ENCODE measurements at places on chromosomes 5 and 9.

DNA sequence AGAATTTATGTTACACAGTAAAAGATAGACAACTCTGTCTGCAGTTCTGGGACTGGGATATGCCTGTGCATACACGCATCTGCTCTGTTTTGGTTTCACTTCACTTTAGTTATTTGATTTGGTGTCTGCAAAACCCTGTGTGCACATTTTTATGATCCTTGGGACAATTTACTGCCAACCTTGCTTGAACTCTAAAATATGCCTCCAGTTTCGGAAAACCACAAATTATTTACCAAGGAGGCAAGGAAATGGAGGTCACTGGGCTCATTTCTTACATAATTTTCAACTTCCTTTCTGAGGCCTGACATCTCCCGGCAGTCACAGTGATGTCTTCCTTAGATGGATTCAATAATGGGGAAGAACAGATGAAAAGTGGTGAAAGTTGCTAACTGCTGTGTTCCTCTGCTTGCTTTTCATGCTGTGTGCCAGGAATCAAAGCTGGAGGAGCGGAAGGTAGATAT is 61.2 kb upstream of the TAF11L2 start:
- no peak for DNase-seq

DNA sequence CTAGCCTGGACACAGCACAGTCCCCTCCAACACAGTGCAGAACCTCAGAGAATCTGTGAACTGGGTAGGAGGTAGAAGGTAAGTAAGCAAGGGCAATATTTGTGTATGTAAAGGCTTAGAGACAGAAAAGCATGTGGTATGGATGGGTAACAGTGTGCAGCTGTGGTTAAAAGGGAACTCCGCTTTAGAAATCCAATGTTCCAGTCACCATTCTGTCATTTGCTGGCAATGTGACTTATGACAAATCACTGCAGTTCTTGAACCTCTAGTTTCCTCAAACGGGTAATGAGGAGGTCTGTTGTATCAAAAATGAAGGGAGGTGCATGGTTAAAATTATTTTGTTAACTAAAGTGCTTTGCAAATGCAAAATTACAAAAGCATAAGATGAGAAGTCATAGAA is 125.5 kb upstream of the IFNE start:
- no peak for DNase-seq

DNA sequence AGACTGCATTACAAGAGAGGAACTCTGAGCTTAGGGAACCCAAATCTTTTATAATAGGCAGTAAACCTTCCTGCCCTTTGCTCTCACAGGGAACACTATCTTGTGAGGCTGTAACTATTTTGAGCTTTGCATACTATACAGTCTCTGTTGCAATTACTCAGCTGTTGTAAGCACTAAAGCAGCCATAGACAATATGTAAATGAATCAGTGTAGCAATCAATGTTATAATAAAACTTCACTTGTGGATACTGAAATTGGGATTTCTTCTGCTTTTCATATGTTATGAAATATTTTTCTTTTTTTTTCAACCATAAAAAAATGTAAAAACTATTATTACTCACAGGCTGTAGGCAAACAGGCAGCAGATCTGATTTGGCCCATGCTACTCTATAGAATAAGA is 16.7 kb upstream of the UBQLN1 start:
- DNase-seq: no peak

- no peak for DNase-seq
These were observed 48.9 kb upstream of the CDKN2AIPNL start for GRCh38 chr5:134460551-134460950.

DNA sequence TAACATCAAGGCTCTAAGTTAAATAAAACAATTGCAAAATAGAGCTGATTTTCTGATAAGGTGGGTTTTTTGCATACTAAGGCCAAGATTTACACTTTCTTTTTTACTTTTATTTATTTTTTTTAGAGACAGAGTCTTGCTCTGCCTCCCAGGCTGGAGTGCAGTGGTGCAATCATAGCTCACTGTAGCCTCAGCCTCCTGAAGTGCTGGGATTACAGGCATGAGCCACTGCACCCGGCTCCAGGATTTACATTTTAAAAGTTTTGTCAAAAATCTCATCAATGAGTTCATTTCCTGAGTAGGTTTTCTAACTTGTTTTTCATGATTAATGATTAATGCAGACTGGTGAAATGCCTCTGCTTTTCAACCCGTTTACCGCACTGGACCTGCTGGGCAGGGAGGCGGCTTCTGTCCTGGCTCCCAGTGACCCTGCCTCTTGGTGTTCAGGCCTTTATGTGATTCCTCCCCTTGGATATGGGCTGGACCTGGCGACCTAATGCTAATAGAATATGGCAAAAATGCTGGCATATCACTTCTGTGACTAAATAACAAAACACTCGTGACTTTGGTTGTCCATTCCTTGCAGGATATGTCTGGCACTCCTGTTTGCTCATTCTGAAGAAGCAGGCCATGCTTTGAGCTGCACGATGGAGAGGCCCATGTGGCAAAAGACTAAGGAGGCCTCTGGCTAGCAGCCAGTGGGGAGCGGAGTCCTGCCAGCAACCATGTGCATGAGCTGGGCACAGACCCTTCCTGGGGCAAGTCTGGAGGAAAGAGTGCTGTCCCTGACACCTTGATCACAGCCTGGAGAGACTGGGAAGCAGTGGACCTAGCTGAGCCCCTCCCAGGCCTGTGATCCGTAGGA is 72.2 kb upstream of the PTCH1 start:
- no peak for DNase-seq

DNA sequence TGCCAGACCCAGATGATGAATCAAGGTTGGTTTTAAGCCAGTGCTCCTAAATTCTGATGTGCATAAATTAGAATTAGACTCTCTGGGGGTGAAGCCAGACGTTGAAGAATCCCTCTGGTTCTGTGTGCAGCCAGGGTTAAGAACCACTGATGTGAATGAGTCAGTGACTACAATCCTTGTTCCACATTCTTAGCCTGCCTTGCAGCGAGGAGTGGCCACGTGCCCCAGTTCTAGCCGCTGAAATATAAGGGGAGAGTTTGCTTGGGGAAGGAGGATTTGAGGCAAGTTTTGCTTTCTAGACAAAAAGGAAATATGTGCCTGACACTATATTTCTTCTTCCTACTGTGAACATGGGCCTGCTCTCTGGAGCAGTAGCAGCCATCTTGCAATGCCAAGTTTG is 34.2 kb upstream of the MSH3 start:
- DNase-seq: no peak

DNA sequence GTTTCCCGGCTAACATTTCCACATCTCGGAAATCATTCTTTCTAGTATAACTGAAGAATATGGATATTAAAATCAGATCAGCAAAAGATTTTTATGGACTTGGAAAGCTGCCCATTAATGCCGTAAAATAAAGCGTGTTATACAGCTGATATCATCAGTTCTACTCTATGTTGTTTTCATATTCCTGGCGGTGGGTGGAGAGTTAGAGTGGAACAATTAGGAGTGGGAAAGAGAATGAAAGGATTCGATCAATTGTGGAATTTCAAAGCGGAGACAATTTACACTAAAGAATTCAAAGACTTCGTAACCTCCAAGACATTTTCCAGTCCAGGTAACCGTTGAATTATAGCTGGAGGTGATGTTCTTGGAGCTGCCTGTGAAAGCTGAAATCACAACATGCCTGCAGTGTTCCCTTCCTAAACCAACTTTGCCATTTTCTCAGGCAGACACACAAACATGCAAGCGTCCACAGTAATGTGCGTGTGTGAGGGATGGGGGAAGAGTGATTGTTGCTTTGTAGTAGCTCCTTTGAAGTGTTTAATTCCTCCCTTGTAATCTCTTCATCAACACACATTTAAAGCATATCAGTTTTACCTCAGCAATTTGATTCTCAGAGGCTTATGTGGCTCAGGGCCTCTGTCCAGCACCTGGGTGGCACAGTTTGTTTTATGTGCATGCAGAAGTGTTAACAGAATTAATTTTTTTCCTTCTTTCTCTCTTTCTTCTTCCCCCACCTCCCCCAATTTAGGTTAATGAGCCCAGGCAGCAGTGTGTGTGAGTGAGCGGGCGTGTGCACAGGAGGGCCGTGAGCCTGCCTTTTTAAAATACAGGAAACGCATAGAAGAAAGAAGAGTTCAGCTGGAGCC is 544.1 kb downstream of the RAB3C start:
- DNase-seq: no peak

- DNase-seq: no peak
These were observed 93.5 kb downstream of the PHF2 start for GRCh38 chr9:93669958-93670207.

DNA sequence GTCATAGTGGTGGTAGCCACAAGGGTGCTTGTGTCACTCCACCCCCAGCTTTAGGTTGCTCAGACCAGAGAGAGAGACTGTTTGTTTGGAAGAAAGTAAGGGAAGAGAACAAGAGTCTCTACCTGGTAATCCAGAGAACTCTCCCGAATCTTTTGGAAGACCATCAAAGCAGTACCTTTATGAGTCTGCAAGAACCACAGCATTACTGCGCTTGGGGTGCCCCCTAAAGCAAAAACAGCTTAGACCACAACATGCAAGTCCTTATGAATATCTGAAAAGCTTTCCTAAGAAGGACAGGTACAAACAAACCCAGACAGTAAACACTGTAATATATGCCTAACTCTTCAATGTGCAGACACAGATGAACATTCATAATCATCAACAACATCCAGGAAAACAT is 1398.6 kb upstream of the C9orf72 start:
- no peak for DNase-seq

- no peak for DNase-seq
These were observed 1.6 kb downstream of the STKLD1 start for GRCh38 chr9:133377721-133378216.

DNA sequence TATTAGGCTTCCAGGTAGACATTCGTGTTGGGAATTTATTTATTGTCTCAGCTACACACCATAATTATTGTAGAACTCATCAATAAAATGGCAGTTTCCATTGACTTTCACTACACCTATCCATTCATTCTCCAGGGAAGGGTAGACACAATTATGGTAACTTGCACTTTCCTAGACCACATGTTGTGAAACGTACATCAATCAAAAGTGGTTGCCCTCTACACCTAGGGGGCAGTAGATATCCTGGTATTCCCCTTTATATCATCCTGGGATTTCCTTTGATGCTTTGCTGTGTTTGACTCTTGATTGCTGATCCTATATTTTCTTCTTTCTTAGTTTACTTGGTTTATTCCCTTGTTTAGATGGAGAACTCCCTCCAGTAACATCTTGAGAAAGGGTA is 47.9 kb downstream of the ADGRV1 start:
- DNase-seq: no peak
